OCI-LY7 (cell line): ENCODE measurements at places on chromosomes 6 and 20. TPM values are rescaled to one million over a fixed set of nuclear protein-coding genes. Genes with fewer than 3 reads are reported as not detected.

The MLN gene
- total RNA-seq, result not detected in 2 replicates

The SASH1 gene
- total RNA-seq, result not detected in 2 replicates

GRCh38 chr20:32551693-32552092 lies 33.4 kb downstream of the NOL4L start:
- DNase-seq, result no peak

DNA sequence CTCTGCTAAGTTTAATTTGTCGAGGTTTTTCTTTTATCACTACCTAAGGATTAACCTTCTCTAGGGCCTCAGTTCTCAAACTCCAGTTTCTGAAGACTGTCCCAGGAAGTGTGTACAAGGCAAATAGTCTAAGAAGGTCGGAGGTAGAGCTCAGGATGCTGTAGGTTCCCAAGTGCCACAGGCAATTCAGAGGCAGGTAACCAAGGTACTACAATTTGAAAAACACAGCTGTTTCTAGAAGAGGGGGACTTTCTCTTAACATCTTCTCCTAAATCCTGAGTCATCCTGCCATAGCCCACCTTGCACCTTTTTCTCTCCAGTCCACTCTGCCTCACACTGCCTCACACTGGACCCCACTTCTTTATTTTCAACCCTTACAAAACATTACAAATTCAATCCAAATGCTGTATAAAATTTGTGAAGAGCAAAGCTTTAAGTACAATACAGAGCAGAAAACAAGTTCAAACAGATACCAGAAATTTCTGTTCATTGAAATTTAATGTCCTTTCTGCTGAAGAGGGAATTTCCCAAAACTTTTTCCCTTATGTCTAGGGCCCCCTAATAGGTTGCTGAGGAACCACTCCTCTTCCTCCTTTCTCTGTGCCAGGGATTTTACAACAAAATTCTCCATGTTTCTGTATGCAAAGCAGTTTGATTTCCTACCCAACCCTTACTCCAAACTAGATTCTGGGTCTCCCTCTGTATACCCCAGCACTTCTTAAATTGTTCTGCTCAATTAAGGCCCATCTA lies 43.0 kb downstream of the FRK start:
- DNase-seq, result no peak

GRCh38 chr6:78487401-78487800 lies 379.9 kb upstream of the IRAK1BP1 start:
- DNase-seq, result no peak

DNA sequence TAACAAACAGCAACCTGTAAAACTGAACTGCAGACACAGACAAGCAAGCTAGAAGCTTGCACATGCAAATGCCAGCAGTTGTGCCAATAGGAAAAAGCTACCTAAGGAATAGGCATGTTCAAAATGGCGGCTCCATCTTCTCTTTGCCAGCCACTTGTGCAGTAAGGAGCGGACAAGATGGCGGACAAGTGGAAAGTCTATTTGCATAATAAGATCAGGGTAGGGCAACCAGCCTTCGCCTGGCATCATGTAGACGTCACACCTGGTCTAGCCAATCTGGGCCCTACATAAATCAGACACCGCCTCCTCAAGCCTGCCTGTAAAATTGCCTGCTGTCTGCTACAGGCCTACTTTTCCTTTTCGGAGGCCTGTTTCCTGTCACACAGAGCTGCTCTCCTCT lies 18.0 kb downstream of the C6orf52 start:
- no peak for DNase-seq

GRCh38 chr20:53597030-53597482 lies 3.4 kb upstream of the ZNF217 start:
- DNase-seq, result no peak

- no peak for DNase-seq
Observed at GRCh38 chr6:24867104-24867703, 68.5 kb upstream of the ARMH2 start.

GRCh38 chr20:49569411-49570115 lies 1.6 kb upstream of the PTGIS start:
- DNase-seq, result no peak

- no peak for DNase-seq
Observed at GRCh38 chr6:148037496-148037895, 305.1 kb upstream of the SASH1 start.

GRCh38 chr6:80553071-80553740 lies 446.7 kb downstream of the BCKDHB start:
- DNase-seq, result no peak

DNA sequence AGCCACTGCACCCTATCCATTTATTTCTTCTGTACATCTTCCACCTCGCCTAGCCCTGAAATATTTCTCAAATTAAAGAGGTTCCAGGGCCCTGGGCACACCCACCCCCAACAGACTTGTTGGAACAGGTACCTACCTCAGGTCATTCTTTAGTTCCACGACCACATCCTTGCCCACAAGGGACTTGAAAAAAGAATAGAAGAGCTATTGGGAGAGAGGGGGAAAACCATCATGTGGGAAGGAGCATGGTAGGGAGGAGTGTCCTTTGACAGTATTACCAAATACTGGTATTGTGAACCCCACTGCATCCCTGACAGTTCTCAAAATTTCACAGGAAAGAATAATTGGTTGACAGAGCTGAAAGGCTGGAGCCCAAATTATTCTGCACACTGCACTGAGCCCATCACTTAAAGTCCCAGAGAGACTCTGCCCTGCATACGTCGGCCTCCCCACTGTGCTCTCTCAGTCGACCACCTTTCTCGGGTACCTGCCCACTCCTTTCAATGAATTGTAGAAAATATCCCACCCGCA lies 762 bp downstream of the LSM2 start:
- DNase-seq, result peak; percentile 24

GRCh38 chr6:6390849-6391602 lies 70.6 kb upstream of the F13A1 start:
- peak; percentile 90 for DNase-seq

DNA sequence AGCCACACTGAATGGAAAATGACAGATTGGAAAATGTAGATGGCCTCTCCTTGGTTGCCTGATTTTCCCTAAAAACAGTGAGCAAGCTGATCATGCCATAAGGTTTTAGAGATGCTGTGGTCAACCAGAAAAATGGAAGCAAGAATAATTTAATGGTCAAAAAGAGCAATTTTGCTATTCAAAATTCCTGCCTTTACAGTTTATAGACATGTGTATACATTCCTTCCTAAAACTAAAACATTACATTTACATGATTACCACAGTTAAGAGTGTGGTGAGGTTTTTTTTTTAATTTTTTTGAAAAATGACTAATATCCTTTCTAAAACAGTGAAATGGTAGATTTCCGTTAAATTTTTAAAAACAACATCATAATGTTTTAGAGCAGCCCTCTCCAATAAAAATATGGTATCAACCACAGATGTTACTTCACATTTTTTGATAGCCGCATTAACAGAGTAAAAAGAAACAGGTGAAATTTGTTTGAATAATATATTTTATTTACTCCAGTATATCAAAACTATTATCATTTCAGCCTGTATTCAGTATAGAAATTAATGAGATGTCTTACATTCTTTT lies 407.0 kb upstream of the SOX4 start:
- no peak for DNase-seq
